ENCODE measurements at places on chromosomes 5 and 9.
A peak's percentile ranks its signal among the peaks of the same experiment; 100 is the strongest.

GRCh38 chr5:178196281-178196812 lies 8.0 kb upstream of the HNRNPAB start:
- DNase-seq, result peak; percentile 28

- DNase-seq, result no peak
Observed at GRCh38 chr9:131813116-131813515, 73.2 kb upstream of the RAPGEF1 start.

- no peak for DNase-seq
Observed at GRCh38 chr5:116671211-116671736, 96.7 kb upstream of the SEMA6A start.

DNA sequence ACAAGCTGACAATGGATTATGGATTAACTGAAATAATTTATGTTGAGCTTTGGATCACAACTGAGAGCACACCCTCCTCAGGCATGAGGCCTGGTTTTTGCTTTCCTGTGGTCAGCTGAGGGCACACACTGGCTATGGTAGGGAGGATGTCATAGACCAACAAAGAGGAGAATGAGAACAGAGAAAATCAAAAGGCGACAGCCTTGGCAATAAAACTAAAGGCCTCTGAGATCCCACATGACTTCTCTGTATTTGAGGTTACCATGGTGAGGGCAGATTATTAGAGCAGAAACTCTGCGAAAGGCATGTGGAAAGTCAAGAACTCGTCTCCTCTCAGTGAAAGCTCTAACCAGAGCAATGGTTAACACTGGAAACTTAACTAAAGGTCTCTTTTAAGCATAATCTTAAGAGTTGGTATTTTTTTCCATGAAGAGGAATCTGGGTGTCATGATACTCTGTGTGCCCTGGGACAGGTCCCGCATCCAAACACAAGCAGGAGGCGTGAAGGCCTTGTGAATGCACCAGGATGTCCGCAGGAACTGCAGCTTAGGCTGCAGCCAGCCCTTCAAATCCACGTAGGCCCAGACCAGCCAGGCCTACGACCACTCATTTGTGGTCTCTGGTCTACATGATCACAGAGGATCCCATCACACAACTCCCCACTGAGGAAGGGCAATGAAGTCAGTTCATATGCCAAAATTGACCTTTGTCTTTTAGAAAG lies 12.4 kb upstream of the MEIKIN start:
- DNase-seq, result no peak

DNA sequence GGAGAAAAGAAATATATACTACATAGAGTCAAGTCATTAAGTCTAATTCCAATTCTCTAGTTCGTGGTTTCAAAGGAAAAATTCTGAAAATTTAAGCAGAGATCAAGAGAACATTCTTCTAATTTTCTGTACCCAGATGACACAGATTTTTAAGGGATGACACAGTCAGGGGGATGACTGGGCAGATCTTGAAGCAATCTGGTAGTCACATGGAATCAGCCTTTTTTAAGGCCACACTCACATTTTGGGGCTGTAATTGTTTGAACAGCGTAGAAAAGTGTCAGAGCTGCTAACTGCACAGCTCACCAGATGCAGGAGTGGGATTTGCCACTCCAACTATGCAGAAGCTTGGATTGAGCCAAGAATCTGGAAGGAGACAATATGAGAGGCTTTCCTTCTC lies 20.4 kb downstream of the PDE4D start:
- no peak for DNase-seq

DNA sequence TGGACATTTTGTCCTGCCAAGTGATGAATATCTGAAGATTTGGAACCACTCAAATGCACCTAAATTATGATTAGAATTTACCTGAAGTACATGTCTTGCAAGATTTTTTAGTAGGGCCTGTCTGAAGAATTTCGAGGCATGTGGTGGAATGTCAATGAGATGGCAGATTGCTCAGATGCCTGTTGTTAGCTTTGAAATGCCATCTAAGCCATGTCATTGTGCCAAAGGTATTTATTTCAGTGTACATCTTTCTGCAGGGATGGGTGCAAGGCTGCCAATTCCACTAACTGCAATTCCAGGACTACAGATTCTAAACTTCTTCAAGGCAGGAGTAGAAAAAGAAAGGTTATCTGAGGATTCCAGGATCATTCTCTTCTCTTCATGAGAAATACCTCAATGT lies 9.1 kb upstream of the GNAQ start:
- no peak for DNase-seq

DNA sequence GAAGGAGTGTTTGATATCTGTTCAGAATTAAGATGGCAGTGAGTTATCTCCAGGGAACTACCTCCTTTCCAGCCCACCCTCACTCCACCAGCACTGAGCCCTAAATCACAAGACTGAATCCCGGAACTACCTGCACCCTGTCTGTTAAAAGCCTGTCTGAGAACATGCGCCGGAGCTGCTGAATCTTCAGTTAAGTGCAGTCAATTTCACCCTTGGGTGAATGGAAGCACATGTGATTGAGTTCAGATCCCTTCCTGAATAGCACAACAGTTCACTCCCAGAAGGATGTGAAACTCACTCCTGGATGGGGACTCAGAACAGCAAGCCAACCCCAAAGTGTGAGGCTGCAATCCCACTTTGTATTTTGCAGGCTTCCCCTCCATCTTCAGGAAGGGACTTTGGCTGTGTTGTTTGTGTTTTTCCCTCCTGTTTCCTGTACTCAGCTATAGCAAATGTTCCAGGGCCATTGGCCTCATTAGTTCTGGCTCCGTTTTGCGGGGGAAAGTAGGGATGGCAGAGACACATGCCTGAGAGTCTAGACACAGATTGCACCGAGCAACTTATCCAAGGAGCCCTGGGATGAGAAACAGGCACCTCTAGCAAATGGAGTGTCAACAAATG lies 43.4 kb downstream of the DPYSL3 start:
- no peak for DNase-seq

- DNase-seq, result no peak
Observed at GRCh38 chr9:136742591-136743391, at the start of gene LCN10. Gene LCN10, minus strand, starts transcription at chr9:136742940. Its CDS starts 37 bp downstream, at chr9:136742903.

GRCh38 chr5:139863855-139864558 lies 68.4 kb downstream of the PSD2 start:
- DNase-seq, result no peak
